ENCODE measurements at places on chromosomes 7 and 10.

GRCh38 chr7:128770233-128770632, 5.4 kb downstream of the OPN1SW start:
- DNase-seq: no peak

DNA sequence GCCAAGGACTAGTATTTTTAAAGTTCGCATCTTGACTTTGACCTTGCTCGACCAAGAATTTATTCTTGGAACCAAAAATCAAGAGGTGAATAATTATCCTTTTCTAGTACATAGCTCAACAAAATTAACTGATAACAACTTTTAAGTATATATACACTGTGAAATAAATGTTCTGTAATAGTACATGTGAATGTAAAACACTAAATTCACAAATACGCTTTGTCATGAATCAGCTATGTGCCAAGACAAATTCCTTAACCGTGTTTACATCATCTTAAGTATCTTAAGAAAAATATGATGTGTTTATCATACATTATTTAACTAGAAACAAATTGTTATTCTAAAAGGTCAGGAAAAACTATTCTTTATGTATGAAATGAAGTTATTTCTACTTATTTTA, 83.3 kb downstream of the CUL2 start:
- no peak for DNase-seq

DNA sequence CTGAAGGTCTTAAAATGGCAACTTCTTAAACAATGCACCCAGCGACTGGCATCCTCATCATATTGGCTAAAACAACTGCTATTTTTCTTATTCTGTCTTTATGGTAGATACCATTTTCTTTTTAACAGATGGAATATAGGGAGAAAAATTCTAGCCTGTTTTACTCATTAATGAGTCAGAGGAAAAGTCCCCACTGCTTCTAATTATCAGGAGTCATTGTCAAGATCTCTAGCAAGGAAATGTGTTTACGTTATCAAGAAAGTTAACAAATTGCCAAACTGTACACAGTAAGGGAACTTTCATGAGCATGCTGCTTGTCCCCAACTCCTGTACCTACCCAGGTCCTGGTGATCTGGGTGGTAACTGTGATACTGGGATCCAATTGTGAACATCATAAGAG, 117.7 kb upstream of the KIAA1217 start:
- no peak for DNase-seq

GRCh38 chr10:47366181-47366631, 17.9 kb downstream of the ZNF488 start:
- DNase-seq: no peak

GRCh38 chr10:124602121-124602561, 140.5 kb downstream of the LHPP start:
- no peak for DNase-seq

DNA sequence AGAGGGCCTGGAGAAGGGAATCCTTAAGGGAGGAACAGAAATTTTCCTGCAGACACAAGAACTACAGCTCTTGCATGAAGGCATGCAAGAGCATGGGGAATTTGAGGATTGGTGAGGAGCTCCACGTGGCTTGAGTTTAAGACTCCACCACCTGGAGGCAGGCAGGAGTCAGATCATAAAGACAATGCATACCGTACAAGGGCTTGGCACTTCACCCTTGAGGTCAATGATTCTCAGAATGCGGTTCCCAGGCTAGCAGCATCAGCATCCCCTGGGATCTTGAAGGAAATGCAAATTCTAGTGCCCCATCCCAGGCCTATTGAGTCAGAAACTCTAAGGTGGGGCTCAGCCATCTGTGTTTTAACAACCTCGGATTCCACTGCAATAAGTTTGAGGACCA, 143.8 kb downstream of the C7orf25 start:
- DNase-seq: no peak

DNA sequence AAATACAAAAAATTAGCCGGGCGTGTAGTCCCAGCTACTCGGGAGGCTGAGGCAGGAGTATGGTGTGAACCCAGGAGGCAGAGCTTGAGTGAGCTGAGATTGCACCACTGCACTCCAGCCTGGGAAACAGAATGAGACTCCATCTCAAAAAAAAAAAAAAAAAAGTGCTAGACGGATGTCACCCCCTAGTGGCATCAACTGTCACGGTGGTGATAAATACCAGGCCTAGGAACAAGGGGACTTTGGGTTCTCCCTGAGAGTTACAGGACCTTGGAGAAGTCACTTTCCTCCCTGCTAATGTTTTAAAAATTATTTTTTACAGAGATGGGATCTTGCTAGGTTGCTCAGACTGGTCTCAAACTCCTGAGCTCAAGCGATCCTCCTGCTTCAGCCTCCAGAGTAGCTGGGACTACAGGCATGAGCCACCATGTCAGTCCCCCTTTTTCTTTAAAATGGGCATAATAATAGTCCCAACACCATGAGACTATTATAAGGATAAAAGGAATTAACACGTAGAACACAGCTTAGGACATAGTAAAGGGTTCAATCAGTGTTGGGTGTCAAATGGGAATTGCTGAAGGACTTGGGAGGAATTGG, 2.6 kb upstream of the TMEM130 start:
- DNase-seq: no peak

- DNase-seq: no peak
Observed at GRCh38 chr10:11993834-11994468, 48.7 kb downstream of the UPF2 start.

DNA sequence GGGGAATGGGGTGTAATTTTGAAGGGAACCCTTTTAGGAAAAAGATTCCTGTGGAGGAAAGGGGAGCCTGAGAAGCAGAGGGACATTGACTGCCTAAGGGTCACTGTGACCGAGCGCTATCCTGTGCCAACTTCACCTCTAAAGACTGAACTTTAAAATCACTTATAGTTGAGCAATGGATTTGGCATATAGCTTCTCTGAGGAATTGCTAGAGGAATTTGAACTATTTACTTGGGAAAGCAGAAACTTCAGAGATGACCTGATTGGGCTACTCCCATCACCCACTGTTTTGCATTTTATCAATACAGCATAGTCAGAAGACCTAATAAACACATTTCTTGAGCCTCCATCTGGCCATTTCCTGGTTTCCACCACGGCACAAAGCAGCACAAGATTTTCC, 23.7 kb upstream of the WNT16 start:
- no peak for DNase-seq

- DNase-seq: no peak
Observed at GRCh38 chr10:4776234-4776638, 49.8 kb upstream of the AKR1E2 start.

DNA sequence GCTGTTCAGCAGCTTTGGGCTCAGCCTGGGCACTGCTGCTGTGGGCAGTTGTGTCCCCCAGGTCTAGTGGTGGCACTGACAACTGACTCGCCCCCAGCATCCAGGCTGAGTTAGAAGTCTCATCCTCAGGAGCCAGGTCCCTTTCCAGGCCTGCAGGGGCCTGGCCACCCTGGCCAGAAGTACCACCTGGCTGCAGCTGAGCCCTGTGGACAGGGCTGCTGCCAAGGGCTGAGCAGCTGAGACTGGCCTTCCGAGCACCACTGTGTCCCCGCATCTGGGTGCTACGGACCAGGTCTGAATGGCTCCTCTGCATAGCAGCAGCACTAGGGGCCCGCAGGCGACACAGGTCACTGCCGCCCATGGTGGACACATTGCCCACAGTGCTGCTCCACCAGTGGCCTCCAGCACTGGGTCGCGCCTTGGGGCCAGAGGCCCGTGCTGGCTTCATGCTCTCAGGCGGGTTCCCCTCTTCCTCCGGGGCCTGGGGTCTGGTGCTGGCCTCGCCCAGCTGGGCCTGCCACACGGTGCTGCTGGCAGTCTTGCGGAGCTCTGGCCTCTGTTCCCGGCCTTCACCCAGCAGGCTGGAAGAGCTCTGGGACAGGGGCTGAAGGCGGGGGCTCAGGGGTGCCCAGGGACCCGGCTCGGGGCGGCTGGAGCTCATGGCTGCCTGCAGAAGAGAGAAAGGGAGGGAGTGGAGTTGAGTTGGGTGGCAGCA, 6.2 kb downstream of the GPRIN2 start:
- no peak for DNase-seq

- no peak for DNase-seq
Observed at GRCh38 chr10:57628592-57629284, 639.0 kb downstream of the IPMK start.

DNA sequence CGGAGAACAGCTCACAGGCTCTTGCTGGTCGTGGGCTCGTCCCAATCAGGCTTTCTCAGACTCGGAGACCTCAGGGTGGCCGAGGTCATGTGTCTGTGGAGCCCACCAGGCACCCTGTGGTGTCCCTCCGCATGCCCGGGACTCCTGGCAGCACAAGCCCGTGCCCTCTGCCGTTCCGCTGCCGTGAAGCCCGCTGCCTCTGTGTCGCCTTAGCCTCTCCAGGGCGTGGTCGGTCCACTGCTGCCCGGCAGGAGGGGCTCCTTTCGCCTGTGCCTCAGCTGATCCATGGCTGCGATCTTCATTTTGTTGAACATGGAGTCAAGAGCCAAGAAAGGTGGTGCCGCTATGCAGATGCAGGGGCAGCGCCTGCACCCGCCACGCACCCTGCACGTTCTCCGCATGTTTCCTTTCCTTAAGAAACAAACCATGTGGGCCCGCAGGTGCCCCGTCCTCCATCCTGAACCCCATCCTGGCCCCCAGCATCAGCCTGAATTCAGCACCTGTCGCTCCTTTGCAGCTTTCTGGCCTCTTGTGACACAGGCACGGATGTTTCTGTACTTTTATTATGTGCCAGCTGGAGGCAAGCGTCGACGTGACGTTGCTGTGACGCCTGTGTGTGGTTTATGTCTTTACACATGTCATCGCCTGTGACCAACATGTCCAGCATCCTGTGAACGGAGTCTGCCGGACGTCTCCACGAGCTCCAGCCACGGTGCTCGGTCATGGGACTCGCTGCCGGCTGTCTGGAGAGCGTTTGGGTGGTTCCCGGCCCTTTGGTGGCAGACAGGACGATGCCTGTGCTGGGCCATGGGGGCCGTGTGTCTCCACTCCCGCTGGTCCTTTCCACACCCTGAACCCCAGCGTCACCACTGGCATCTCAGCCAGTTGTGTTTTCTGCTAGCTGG, 69.9 kb downstream of the NKX6-2 start:
- no peak for DNase-seq
